ENCODE measurements at places on chromosomes 11 and 22.

- no peak for DNase-seq
These were observed 26.5 kb upstream of the PPARA start for GRCh38 chr22:46123694-46124382.

- DNase-seq = no peak
These were observed 84.2 kb upstream of the GALNT18 start for GRCh38 chr11:11706028-11706427.

DNA sequence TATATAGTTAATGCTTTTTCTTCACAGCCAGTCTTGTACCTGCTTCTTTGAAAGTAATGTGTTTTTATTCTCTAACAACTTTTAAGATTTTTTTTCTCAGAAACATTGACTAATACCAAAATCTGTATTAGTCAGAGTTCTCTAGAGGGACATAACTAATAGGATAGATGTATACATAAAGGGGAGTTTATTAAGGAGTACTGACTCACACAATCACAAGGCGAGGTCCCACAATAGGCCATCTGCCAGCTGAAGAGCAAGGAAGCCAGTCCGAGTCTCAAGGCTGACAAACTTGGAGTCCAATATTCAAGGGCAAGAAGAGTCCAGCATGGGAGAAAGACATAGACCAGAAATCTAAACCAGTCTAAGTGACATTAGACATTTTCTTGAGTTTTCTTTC lies 140.0 kb downstream of the RAB38 start:
- no peak for DNase-seq

DNA sequence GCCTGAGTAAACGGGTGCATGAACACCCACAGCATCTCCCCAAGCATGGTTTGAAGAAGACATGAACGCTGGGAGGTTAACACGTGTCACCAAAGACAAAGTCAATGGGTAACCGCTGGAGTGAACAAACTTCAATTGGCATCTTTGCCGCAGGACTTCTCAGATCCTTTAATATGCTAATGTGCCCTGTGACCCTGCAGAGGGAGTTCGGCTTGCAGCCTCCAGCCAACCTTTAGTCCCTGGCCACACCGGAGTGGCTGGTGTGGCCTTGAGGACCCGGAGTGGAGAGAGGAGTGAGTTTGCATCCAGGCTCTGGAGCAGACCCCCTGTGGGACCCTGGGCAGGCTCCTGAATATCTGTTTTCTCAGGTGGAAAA lies 57.0 kb downstream of the FLRT1 start:
- DNase-seq = no peak

DNA sequence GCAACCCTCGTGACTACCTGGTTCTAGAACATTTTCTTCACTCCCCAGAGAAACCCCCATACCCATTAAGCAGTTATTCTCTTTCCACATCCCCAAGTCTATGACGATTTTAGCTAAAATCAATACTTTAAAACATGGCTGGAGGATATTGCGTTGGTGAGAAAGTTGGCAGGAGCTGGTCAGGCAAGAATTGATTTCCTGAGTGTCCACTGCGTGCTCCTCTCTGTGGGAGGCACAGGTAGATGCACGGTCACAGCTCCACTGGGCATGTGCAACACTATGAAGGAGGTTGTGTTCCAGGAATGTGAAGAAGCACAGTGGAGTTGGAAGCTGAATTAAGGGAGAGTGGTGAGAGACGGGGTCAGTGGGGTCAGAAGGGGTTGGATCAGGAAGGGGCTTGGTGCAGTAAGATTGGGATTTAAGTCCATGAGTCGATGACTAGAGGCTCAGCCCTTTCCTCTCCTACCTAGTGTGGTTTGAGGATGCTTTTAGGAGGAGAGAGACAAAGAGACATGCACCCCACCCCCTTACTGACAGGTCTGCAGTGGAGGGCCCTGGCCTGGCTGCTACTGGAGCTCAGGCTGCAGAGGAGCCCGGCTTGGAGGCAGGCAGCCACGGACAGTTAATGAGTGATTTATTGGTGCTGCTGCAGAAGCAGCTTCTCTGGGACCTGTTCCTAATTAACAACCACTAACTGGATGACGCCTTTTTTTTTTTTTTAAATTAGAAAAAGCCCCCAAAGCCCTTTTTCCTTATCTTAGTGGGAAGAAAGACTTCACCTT lies 395.6 kb downstream of the TENM4 start:
- no peak for DNase-seq

GRCh38 chr22:29093501-29094300 lies 20.9 kb downstream of the KREMEN1 start:
- no peak for DNase-seq

GRCh38 chr11:97772705-97773104 lies 1248.0 kb upstream of the CNTN5 start:
- no peak for DNase-seq

DNA sequence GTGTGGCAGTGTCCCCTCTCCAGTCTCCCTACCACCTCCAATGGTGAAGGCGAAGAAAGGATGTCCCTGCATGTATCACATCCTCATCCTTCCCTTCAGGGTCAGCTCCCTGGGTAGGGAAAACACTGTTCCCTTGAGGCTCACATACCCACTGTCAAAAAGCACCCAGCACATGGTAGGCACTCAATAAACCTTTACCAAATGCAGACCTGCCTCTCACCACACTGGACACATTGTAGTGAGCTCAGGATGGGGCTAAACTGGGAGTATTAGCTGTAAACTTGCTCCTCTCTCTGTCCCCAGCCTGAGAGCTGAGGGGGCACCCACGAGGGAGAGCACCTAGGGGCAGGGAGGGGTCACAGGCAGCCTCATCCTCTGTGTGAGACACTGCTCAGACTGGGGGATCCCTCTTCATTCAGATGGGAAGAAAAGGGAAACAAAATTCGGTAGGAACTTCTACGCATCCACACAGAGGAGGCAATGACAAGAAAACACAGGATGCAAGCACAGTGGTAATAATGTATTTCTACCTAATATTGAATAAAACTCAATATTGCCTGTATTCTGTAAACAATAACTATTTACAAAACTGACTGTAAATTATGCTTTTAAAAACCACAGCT lies 101.6 kb upstream of the TOP3B start:
- no peak for DNase-seq

GRCh38 chr11:104668797-104669463 lies 229.3 kb downstream of the CASP12 start:
- no peak for DNase-seq

DNA sequence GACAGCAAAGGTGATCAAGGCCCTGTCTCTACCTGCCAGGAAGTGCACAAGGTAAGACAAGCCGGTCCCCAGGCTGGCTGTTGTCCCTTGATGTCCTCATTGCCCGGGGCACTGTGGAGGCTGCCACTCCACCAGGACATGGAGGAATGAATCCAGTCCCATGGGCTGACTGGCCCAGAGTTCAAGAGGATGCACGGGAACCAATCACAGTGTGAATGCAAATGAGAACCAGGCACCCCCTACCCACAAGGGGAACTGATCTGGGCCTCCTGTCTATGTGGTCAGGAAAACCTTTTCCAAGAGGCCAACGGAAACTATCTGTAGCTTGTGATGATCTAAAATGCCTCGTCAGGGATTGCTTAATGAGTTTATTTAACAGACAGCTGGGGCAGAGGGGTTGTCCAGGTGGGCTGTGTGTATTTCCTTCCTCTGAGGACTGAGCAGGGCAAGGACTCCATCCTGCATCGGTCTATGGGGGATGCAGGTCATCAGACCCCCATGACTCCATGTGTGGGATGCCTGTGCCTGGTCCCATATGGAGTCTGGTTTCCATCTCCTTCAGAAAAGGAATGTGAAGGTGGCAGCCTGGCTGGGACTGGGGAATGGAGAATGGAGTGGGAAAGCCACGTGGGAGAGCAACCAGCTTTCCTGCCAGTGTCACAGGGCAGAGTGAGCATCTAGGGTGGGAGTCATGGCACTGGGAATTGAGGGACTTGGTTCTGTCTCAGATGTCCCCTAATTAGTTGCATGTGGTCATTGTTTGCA lies 60.5 kb downstream of the CD82 start:
- no peak for DNase-seq

- no peak for DNase-seq
These were observed 151.9 kb downstream of the DBX1 start for GRCh38 chr11:20008190-20008870.

All from activated effector memory CD4-positive, alpha-beta T cell treated with Interleukin-2 at 50 U/mL for 16 hours (primary cell).